ENCODE measurements at places on chromosomes 2 and 18.

DNA sequence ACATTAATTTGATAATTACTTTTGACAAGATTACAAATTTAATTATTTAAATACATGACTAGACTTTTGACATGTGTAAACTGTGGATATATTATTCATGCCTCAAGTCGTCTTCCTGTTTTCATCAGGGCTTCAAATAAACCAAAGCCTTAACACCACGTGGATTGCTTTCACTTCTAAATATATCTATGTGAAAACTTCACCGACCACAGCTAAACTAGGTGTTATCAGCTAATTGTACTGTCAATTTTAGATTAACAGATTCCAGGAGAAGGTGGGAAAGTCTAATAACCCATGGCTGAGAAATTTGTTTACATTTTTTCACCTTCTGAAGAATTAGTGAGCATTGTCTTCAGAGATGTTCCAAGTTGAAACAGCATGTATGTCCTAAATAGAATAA lies 494.7 kb upstream of the FAM98A start:
- DNase-seq = no peak

DNA sequence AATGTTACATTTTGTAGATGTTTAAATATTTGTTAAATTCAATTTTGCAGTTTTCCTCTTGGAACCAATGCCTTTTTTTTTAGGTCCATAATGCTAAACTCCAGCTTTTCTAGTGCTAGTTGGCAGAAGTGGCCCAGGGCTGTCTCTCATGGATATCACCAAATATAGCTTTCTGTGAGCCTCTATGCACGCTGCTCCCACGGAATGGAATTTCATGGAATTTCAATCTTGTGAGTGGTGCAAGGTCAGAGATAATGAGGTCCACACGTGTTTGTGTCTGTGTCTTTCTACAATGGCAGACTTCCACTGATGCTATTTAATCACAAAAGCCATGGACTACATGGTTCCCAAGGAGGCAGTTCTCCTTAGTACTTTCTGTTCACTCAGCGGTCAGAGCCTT lies 191.5 kb upstream of the PARD3B start:
- no peak for DNase-seq

GRCh38 chr2:176879426-176879995 lies 333.1 kb upstream of the HNRNPA3 start:
- DNase-seq = no peak

DNA sequence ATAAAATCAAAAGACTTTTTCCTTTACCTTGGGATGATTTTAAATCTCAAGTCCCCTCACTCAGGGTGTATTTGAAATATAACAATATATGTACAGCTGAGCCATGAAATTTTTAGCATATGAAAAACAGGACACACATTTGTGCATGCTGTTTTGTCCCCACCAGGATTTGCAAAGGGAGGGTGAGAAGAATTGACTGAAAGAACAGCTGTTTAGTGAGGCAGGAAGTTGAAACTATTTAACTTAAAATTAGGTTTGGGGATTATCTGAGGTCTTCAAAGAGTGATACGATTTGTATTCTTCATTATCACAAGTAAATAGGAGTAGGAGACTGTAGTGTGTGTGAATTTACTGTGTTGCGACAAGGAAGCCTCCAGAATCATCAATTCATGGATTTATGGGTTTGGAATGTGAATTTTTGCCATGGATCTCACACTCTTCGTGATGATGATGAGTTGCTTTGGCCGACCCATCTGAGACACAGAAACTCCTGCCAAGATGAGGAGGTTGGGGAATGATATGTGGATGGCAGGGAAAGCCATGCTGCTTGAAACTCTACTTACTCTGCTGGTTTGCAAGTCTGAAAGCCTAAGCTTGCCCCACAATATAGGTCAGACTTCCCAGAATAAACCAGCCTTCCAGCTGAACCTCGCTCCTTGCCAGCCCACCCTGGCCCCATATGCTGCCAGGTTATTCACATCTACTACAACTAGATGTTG lies 31.0 kb upstream of the SPATS2L start:
- no peak for DNase-seq

GRCh38 chr2:102703748-102704147 lies 58.1 kb upstream of the TMEM182 start:
- DNase-seq = no peak

- no peak for DNase-seq
These were observed 227.7 kb downstream of the RND3 start for GRCh38 chr2:150259746-150260145.

Data from stimulated activated CD4-positive, alpha-beta T cell treated with anti-CD3 and anti-CD28 coated beads, TNF-alpha, amount 100 ng/mL, for 4 hours (primary cell).